ENCODE measurements at places on chromosomes 5 and 9.

DNA sequence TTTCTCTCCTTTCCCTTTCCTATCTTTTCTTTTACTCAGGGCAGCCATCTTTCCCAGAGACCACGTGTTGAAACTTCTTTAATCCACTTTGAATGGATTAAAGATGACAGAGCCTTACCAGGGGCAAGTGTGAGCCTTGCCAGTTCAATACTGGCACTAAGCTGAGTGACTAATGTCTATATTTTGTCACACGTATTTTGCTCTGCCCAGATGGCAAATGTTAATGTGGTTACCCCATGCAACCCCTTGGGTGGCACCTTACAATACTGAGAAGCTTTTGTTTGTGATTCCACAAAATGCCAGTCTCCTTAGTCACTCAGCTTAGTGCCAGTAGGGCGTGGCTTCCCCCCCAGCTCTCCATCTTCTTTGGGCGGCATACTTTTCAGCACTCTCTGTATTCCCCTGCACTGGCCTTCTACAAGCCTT lies 24.8 kb downstream of the ANXA1 start:
- no peak for DNase-seq

DNA sequence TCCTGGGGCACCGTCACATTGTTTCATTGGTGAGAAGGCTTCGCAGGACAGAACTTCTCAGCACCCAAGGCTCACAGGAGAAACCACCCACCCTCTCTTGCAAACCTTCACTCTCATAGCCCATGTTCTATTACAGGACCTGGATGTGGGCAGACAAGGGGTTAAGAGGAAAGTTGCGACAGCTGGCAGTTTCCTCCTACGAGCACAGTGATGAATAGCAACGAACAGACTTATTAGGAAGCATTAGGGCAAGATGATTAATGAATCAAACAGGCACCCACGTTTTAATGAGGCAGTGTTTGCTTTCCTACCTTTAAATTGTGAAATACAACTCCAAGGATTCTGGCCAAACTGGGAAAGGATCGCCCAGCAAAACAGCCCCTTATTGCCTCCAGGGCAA lies 339.3 kb downstream of the DRD1 start:
- DNase-seq = no peak

GRCh38 chr5:75243100-75243499 lies 6.4 kb upstream of the ANKRD31 start:
- no peak for DNase-seq

DNA sequence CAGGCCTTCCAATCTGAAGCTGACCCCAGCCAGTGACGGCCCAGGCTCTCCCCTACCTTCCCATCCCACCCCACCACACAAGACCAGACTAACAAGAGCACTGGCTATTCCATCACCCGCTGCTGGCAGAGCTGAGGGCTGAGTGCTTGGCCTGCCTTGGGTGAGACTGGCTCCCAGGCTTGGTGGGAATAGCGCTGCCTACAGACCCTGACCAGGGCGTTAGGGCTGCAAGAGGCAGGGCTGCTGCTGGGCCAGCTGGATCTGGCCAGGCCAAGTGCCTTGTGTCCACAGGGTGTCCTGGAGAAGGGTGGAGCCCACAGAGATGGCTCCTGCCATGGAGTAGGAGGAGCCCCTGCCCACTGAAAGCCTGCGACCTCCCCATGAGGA lies 31.6 kb upstream of the ANGPTL2 start:
- DNase-seq = no peak

DNA sequence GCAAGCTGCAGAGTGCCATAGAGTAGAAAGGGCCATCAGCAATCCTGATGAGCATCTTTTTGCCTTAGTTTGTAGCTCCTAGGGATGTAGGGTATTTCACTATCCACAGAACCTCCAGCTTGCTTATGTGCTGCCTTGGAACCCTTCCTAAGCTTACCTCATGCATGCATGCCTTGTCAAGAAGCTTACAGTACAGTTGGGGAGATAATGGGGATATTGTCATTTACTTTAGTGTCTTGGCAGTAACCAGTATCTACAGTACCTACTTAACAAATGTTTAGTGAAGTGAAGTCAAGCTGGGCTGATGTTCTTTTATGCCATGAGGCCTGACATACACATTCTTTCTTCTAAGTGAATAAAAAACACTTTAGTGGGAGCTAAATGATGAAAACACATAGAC lies 164.6 kb upstream of the PPP1R2B start:
- no peak for DNase-seq

DNA sequence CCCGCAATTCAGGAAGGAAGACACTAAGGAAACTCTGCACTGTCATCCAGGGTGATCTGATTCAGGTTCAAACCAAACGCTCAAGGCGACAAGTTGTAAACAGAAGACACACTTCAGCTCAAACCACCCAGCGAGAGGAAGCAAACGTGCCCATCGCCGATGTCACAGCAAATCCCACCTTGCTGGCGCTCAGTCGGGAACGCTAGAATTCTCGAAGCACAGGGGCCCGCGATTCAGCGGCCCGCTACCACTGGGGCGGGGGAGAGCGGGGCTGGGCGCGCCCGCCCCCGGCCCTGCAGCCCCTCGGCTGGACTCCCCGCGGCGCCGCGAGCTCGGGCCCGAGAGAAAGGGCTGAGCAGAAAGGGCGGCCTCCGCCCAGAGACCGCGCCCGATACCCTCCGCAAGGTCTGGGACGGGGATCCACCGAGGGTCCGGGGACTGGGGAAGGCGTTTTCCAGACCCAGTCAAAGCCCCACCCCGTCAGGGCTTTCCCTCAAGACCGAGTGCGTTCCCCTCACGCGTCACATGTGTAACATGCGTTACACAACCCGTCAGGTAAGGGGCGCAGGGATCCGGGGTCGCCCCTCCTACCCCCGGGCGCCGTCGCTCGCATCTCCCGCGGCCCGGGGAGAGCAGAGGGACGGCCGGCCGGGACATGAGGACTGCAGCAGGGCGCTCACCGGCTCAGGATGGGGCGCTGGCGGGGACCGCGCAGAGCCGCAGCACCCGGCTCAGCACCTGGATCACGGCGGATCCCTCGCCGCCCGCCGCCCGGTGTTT lies 469 bp downstream of the AGTPBP1 start:
- peak; percentile 32 for DNase-seq

DNA sequence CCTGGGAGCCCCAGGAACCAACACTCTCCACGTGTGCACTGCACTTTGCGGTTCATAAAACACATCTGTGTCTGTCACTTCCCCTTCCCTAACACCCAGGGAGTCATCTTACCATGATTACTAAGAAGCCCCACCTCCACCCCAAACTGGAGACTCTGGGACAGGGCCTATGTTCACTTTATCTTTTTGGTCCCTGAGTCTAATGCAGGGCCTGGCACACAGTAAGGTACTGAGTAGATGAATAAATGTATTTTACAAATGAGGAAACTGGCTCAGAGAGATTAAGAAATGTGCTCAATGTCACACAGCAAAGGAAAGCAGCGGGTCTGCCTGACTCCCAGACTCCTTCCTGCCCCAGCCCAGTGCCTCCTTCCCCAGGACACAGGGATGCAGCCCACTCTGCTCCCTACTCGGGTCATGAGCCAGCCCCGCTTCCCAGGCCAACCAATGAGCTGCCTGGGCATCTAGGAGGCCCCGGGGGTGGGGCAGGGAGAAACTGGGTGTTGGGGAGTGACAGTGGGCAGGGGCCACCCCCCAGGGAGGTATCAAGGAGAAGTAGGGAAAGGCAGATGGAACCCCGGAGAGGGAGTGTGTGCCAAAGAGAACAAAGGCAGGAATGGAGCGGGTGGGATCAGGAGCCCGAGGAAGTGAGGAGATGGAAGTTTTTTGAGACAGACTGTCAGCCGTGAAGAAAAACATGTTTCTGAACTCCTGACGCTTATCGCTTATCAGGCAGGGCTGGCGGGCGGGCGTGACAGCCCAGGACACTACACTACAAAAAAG lies 30.5 kb downstream of the SHB start:
- DNase-seq = no peak

DNA sequence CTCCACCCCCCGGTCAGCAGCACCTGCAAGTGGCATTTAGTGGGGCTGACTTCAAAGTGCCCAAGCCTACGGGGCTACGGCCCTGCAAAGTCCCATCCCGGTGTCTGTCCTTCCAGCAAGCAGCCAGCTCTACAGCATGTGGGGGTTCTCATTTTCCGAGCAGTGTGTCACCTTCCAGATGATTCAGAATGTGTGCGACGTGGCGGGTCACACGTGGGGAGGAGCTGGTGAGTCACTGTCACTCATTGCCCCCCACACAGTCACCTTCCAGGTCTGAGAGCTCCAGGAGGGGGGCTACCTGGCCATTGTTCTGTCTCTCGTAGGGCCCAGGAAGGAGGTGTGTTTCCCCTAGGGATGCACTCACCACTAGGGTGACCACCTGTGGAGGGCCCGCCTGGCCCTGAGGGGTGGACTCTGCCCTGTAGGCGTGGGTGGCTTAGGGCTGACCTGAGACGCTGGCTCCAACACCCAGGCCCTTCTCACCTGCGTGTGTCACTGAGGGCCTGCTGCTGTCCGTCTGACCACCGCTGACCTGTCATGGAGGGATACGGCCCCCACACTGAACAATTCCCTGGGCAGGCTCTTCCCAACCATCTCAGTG lies 70.2 kb downstream of the SEMA4D start:
- DNase-seq = no peak

GRCh38 chr9:132647355-132647754 lies 22.4 kb downstream of the DDX31 start:
- no peak for DNase-seq

GRCh38 chr9:27564670-27565069 lies 8.6 kb downstream of the C9orf72 start:
- DNase-seq = no peak

DNA sequence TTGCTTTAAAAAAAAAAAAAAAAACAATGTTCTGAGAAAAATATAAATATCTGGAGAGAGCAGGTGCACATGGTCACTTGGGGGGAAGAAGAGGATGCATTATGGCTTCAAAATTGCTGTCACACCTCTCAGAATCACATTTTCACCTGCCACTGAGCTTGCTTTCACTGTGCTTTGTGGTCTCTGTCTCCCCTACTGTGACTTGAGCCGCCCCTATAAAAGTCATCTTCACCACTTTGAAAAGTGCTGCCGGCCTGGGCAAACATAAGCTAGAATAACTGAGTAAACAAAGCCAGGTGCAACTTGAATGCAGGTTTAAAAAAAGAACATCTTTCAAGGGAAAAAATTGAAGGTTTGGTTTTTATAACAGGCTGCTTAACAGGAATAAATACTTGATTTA lies 368.1 kb upstream of the GRIA1 start:
- DNase-seq = no peak

- no peak for DNase-seq
Observed at GRCh38 chr9:87080512-87081264, 133.4 kb upstream of the GAS1 start.

DNA sequence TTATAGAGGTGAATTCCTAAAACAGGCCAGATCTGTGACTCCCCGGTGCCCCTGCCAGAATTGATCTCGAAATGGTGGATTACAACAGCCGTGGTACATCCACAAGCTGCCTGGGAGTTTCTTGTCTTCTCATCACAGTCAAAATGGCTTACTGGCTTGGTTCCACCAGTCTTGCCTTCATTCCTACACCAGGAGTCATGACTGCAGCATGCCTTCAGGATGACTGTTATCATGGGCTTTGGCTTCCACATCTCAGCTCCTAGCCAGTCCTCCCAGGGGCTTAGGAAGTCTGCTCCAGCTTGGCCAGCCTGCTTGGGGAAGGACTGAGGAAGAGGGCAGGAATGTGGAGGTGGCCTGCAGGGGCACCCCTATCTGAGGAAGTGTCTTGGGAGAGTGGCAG lies 132.9 kb upstream of the NR3C1 start:
- no peak for DNase-seq

DNA sequence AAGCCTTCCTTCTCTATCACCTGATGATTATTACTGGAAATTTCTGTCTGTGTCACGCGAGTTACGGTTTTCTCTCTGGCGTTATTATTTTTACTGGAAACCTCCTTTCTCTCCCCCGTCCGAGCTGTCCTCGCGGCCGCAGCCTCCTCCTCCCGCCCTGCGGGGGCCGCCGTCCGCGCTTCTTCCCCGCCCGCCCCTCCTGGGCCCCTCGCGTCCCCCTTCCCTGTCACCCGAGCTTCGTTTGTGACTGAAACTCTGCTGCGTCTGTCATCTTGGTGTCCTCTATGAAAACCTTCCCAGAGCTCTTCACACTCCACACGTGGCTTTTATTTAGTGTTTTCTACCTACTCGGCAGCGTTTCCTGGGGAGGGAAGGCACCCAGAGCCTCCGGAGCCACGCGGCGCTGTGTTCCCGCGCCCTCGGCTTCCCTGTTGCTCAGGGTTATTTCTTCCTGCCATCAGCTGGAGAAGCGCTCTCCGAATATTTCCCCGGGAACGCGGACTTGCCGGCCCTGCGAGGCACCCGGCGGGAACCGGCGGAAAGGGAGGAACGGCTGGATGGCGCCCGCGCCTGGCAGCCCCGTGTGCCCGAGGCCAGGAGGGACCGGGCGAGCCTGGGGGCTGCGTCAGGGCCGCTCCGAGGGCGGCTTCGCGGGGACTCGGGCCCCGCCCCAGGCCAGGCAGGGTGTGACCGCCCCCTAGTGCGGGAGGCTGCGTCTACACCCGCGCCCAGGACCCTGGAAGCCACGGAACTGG lies 33.9 kb downstream of the TRIP13 start:
- DNase-seq = no peak

DNA sequence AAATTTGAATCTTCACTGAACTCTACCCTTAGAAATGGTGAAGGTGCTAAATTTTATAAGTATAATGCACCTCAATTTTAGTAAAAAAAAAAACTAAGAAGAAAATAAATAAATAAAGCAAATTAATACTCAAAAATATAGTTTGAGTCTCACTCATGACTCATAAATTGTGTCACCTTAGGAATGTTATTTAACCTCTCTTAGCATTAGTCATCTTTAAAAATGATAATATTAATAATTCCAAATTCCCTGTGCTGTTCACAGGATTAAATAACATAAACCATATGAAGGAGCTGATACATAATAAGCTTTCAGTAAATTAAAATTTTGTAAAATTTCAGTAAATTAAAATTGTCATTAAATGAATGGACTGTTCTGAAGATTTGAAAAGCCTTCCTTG lies 339.8 kb upstream of the RGMB start:
- no peak for DNase-seq

- no peak for DNase-seq
Observed at GRCh38 chr5:54109626-54110330, 200.6 kb downstream of the ARL15 start.

DNA sequence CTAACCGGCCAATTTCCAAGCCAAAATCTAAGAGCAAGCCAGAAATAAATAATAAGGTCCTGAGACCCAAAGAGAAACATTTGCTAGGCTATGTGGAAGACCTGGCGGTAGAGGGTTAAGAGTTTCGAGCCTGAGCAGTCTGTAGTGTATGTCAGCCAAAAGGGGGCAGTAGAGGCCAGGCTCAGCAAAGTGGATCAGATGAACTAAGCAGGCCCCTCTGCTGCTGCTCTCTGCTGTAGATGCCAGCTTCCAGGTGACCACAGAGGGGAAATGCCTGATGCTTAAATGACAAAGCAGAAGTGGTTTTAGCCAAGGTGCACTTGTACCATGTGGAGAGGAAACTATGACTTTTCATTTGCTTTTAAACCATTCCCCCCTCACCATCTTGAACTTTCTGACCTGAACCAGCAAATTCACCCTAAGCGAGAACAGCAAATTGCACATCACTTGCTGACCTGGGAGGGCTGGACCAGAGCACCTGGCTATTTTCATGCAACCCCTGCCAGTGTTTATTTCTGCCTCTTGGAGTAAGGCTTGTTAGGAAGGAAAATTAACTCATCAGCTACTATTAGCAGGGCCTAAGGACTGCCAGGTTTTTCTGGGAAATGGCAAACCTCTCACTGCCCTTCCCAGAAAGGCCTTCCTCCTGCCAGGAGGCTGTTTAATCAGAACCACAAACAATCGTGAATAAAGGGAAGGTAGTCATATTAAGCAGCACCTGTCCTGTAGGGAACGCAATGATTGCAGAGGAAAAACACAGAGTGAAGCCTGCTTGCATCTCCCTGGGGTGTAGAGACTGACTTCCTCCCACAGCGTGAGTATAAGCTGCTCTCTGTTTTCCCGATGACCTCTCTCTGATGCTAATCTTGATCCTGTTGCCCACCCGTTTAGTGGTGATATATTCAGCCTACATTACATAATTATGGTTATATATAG lies 818.2 kb downstream of the TLR4 start:
- no peak for DNase-seq
